ENCODE measurements at places on chromosomes 11 and 22.

GRCh38 chr11:19777377-19778102 is 64.9 kb downstream of the NAV2 start:
- DNase-seq: no peak

DNA sequence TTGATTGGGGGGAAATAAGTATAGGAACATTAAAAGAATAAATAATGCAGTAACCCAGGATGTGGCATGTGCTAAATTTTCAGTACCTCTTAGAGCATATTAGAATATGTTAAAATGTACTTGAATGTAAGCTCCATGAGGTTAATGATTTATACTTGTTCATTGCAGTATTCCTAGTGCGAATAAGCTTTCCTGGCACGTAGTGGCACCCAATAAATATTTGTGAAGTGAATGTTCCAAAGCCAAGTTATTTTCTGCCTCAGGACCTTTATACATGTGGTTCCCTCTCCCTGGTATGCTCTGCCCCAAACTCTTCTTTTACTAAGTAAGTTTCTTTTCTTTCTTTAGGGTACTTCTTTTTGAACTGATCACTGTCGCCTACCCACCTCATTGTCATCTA is 118.8 kb downstream of the DBX1 start:
- no peak for DNase-seq

DNA sequence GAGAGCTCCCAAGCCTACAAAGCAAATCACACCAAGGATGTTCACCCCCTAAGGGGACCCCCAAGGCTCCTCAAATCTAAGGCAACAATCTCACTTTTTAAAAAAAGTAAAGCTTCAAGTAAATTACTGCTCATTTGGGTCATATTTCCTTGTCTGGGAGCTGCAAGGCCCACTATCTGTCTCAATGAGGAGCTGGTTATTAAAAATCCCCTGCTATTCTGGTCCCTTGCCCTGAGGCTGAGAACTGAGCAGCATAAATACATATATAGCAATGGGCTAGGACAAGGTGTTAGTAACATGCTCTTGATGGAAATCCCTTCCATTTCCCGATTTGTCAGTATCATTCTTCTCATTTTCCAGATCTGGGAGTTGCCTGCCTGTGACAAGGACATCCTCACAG is 119.2 kb downstream of the ETS1 start:
- no peak for DNase-seq

- DNase-seq: no peak
Measured at GRCh38 chr11:64347193-64347867, 7.3 kb downstream of the CCDC88B start.

DNA sequence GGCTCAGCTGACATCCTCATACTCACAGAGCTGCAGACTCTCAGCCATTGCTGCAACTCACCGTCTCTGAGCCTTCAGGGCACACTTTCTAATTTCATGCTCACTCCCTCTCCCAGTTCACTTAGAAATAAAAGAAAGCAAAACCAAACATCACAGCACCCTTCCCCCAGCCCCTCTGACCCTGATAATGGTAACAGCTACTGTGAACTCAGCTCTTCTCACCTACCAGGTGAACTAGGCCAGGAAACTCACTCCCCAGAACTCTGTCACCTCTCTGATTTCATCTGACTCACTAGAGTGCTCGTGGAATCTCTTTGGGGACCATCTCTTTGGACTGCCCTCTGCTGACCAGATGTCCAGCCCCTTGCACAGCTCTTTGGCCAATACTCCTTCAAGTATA is 14.5 kb upstream of the PARVA start:
- no peak for DNase-seq

- DNase-seq: no peak
Measured at GRCh38 chr11:70872955-70873735, 379.2 kb downstream of the SHANK2 start.

- no peak for DNase-seq
Measured at GRCh38 chr22:29275819-29276565, 7.9 kb downstream of the EWSR1 start.
